Left renal pelvis (tissue), 4 donors: ENCODE measurements at places on chromosomes 13 and 19.

GRCh38 chr13:98919566-98919965 lies 58.3 kb downstream of the DOCK9 start:
- no peak for DNase-seq

DNA sequence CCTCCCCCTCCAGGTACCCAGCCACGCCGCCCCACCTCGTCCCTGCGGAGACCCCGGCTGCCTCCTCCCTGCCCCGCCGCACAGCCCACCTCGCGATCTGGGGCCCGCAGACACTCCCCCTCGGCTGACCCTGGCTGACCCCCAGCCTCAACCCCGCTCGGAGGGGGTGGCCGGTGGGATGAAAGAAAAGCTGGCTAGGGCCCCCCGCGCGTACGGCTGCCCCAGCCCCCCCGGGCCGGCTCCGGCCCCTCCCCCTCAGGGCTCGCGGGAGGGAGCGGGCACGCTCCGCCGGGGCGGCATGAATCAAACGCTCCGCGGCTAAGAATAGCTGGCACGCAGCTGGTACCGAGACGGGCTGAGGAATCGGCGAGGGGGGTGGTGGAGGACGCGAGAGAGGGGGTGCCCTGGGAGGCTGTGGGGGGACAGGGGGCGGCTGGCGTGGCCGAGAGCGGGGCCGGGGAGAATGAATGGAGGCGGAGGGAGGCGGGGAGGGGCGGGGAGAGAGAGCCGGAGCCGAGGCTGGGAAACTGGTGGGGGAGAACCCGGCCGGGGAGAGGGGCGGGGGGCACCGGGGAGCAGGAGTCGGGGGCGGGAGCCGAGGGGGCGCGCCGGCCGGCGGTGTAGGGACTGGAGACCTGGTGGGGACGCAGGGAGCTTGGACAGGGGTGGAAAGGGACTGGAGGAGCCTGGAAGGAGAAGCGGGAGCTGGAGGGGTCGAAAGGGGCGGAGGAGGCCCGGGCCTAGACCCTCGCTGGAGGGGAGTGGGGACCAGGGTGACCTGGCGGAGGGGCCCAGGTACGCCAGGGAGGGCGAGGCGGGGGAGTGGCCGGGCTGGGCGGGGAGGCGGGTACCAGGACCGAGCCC lies 1.1 kb downstream of the SHANK1 start:
- no peak for DNase-seq

DNA sequence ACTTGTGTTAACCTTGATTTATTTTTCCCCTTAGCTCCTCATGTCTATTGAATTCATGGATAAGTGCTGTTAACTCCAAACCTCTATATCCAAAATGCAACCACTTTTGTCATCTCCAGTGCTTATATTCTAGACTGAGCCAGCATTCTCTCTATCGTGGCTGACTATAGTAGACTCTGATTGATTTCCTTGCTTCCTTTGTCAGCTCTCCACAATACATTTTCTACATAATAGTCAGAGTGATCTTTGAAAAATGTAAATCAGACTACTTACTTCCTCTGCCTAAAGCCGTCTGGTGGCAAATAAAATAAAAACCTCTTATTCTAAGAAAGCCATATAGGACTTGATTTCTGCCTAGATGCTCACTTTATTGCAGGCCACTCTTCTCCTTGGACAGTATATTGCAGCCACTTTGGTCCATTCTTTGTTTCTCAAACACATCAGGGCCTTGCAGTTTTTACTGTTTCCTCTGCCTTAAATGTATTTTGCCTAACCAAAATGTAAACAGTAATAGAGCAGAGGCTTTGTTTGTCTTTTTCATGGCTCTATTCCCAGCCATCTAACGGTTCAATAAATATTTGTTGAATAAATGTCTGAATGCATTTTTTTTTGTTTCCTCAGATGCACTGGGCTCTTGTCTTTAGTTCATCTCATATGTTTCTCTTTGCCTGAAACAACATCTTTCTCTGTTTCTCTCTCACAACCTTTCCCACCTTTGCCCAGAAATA lies 243.6 kb upstream of the CSNK1A1L start:
- no peak for DNase-seq

GRCh38 chr13:19862481-19863313 lies 752 bp downstream of the ZMYM5 start:
- peak; percentile 24 for DNase-seq

GRCh38 chr19:35146746-35147459 lies 3.8 kb downstream of the FXYD7 start:
- no peak for DNase-seq

- no peak for DNase-seq
Observed at GRCh38 chr19:54708781-54709180, 15.5 kb upstream of the KIR3DL3 start.

GRCh38 chr19:2841855-2842574 lies 740 bp downstream of the ZNF555 start:
- DNase-seq, result no peak

- no peak for DNase-seq
Observed at GRCh38 chr19:41364524-41365391, 809 bp upstream of the B9D2 start.

- DNase-seq, result no peak
Observed at GRCh38 chr13:41976476-41976875, 15.6 kb upstream of the VWA8 start.

DNA sequence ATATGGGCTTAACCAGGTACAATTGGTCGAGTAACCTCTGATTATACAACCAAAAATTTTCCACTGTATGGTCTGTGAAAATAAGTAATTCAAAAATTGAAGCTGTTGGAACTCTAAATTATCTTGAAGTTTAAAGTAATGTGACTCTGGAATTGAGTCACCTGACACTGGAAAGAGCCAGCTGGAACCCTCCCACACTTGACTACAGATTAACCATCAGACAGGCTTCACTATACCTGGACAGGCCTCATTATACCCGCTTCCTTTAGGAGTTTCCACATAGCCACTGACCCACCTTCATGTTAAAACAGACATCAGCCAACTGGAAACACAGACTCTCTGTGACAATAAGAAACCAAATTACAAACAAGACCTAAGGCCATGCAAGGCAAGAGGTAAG lies 1.3 kb downstream of the ZNF433 start:
- no peak for DNase-seq

GRCh38 chr19:30784850-30785457 lies 412.8 kb downstream of the ZNF536 start:
- no peak for DNase-seq

GRCh38 chr13:42876887-42877545 lies 95.6 kb downstream of the FAM216B start:
- no peak for DNase-seq

GRCh38 chr19:50889638-50890037 lies 16.4 kb downstream of the KLK2 start:
- no peak for DNase-seq

GRCh38 chr19:35557539-35558399 lies 5.7 kb downstream of the ATP4A start:
- DNase-seq, result no peak

- DNase-seq, result no peak
Observed at GRCh38 chr19:29886586-29886985, 55.5 kb upstream of the URI1 start.

DNA sequence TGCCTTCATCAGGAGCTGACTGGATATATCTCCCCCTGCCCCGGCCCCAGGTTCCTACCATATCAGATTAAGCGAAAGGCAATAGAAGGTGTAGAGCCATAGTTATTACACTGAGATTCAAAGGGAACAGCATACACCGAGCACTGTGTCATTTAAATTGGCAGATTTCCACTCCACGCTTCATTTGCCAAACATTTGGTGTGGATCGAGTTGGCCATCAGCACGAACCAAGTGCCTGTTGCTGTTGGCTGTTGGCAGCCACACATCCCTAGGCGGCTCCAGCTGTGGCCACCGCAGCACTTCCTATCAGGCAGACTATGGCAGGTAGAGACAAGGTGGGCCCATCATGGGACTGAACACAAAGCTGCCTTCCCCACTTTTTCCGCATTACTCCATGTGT lies 115.8 kb downstream of the CCNA1 start:
- no peak for DNase-seq

DNA sequence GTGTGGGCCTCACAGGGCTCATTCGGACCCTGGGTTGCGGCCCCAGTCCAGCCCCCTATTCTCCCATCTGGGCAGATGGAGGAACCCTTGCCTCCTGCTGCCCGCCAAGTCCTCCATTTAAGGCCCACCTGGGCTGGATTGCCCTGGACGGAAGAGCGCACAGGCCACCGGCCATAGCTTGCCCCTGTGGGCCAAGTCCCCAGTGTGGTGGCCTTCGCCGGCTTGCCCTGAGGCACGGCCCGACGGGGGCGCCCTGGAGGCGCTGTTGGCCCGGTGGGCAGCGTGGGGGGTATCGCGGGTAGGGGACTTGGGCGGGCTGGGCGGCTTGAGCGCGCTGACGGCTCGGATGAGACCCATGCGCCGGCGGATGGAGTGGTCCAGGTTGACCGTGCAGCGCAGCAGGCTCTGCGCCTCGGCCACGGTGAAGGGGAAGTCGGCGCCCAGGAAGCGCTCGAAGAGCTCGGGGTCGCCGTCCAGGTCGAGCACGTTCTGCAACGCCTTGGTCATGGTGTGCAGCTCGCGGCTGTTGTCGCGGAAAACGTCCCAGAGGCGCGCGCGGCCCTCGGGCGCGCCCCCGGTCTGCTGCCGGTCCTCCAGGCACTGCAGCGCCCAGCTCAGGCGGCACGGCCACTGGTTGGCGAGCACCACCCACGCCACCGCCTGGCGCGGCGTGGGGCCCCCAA lies 8.8 kb downstream of the NKPD1 start:
- DNase-seq, result no peak
